ENCODE measurements at places on chromosomes 4 and X. TPM values are rescaled to one million over a fixed set of nuclear protein-coding genes. Genes with fewer than 3 reads are reported as not detected.

The PRR32 gene
- not detected for total RNA-seq

The NSUN7 gene
- not detected for total RNA-seq

DNA sequence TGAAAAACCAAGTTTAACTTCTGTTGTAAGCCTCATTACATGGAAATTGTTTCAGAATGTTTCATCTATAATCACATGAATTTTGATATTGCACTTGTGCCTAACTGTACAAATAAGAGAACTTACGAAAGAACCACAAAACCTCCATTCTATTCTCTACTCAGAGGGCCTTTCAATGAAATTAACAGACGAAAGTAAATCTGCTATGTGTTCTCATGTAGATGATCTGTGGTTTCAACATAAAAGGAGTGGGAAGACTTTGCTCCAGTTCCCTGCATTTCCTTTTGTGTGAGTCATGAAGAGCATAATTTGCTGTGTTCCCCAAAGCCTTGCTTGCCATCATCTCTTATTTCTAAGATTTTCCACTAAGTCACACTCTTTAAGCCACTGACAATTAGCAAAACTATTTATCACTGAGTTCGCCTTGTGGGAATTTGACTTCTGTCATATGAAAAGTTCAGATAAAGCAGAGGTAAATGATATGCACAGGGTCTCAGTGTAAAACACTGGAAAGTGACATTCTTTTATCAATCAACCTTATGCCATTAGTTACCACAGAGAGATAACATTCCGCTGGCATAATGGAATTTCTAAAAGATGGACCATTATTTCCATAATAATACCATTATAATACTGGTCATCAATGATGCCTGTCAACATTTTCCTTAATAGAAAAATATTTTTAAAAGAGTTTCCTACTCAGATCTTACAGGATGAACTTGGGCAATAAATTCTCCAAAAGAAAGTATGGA, 329.8 kb downstream of the NR3C2 start:
- no peak for DNase-seq

- no peak for DNase-seq
These were observed 92.0 kb downstream of the GATB start for GRCh38 chr4:151668689-151669402.

GRCh38 chr4:104976262-104976661, 170.4 kb upstream of the TET2 start:
- DNase-seq, result no peak

Data from CD8-positive, alpha-beta memory T cell (primary cell).